Lung (tissue), 17 donors: ENCODE measurements at places on chromosomes 5 and 9. TPM values are rescaled to one million over a fixed set of nuclear protein-coding genes. Genes with fewer than 3 reads are reported as not detected.

Gene RASGRF2
- total RNA-seq: 4.1 TPM

Gene BASP1
- total RNA-seq: 23.7 TPM

Gene SPAG8
- total RNA-seq: 11.1 TPM

Gene PCDHGA11
- total RNA-seq: 11.1 TPM

Gene NMRK1
- total RNA-seq: 27.5 TPM

Gene AJM1
- 4.3 TPM for total RNA-seq

Gene CAVIN4
- total RNA-seq: 1.3 TPM

Gene NEUROG1
- not detected for total RNA-seq

Gene EGFLAM
- 0.52 TPM for total RNA-seq

Gene BAAT
- total RNA-seq: 0.17 TPM

Gene UQCRQ
- total RNA-seq: 359 TPM

Gene ASPN
- 18.9 TPM for total RNA-seq

Gene IL7R
- total RNA-seq: 47.6 TPM

Gene PCDHGB4
- total RNA-seq: 12.1 TPM

Gene ZMAT2
- total RNA-seq: 30.2 TPM

Gene CORO2A
- 22.3 TPM for total RNA-seq

Gene LHFPL2
- 49.4 TPM for total RNA-seq

Gene NME5
- total RNA-seq: 15.8 TPM

Gene PAEP
- total RNA-seq: 0.37 TPM

Gene IL9
- not detected for total RNA-seq

Gene TMC1
- total RNA-seq: 0.21 TPM

Gene CTNND2
- 1.1 TPM for total RNA-seq

Gene OMD
- 5.6 TPM for total RNA-seq

Gene EPB41L4B
- total RNA-seq: 13.9 TPM

Gene NDUFS6
- total RNA-seq: 18.0 TPM

Gene SNX18
- 43.4 TPM for total RNA-seq

Gene NAIP
- total RNA-seq: 49.5 TPM

Gene PCDHA4
- total RNA-seq: 1.6 TPM

Gene PCDHGA12
- 5.6 TPM for total RNA-seq

Gene S1PR3
- 38.7 TPM for total RNA-seq

Gene WDR38
- 28.9 TPM for total RNA-seq

Gene ANKRD31
- 0.51 TPM for total RNA-seq

Gene MAP1B
- total RNA-seq: 29.3 TPM

Gene ORM1
- 22.4 TPM for total RNA-seq

Gene NRG2
- total RNA-seq: 1.6 TPM

Gene FUBP3
- total RNA-seq: 44.6 TPM

Gene LRRC19
- not detected for total RNA-seq

Gene CD72
- total RNA-seq: 6.6 TPM

Gene ENTPD8
- 0.14 TPM for total RNA-seq

Gene CDKN2B-AS1
- 0.57 TPM for total RNA-seq

Gene ARSI
- 15.4 TPM for total RNA-seq
